Mammary epithelial cell (primary cell): ENCODE measurements at places on chromosomes 3 and 15.

- DNase-seq = peak; percentile 35
These were observed 217.8 kb upstream of the CBLB start for GRCh38 chr3:106086636-106087035.

DNA sequence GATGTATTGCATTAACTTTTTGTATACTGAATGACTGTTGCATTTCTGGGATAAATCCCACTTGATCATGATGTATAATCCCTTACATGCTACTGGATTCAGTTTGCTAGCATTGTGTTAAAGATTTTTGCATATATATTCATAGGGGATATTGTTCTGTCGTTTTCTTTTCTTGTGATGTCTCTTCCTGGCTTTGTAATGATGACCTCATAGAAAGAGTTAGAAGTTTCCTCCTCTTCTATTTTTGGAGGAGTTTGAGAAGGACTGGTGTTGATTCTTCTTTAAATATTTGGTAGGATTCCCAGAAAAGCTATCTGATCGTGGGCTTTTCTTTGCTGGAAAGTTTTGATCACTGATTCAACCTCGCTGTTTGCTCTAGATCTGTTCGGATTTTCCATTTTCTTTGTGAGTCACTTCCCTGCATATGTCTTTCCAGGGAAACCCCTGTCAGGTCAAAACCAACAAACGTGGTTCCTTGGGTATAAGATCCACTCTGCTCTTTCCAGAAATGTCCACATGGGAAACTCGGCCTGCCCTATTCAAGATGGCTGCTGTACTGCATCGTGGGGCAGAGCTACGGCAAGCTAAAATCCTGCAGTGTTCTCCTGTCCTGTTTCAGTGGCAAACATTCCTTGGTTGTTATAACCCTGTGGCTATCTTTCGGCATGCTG lies 120.4 kb downstream of the GABRG3 start:
- DNase-seq = no peak

GRCh38 chr3:127662001-127662469 lies 10.7 kb upstream of the ABTB1 start:
- DNase-seq = no peak

DNA sequence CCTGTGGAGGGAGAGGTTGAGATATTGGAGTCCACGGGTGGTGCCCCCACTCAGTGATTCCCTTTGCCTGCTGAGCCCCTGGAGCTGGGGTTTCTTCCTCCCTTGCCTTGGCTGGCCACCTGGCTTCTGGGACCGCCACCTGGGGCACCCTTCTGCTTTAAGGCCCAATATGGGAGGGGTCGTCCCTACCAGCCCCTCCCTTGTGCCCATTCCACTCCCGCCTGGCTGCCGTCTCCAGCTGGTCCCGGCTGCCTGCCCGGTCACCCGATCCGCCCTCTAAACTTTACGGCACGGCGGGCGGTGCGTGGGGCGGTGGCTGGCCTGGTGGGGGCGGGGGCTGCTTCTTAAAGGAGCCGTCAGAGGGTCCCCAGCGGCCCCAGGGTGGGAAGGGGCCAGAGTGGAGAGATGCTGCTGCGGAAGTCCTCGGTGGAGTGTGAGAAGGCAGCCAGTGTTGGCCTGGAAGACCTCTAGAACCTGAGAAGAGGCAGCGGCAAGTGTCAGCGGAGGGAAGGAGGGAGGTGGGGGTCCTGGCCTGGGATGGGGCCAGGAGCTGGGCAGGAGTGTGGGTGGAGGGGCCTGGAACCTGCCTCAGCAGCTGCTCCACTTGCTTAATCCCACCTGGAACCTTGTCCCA lies 1.6 kb upstream of the SEMA3B start:
- DNase-seq = no peak

DNA sequence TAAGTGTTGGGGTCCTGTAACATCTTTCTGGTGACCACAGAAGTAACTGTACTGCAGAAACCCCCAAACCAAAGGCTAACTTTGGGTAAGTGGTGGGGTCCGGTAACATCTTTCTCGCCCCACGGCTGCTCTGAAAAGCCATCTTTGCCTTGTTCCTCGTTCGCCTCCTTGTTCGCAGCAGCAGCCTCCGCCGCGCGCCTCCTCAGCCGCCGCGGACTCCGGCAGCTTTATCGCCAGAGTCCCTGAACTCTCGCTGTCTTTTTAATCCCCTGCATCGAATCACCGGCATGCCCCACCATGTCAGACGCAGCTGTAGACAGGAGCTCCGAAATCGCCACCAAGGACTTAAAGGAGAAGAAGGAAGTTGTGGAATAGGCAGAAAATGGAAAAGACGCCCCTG lies 316.8 kb downstream of the TUSC7 start:
- DNase-seq = no peak

- DNase-seq = peak; percentile 50
These were observed 5.9 kb downstream of the CYP19A1 start for GRCh38 chr15:51332206-51333147.

DNA sequence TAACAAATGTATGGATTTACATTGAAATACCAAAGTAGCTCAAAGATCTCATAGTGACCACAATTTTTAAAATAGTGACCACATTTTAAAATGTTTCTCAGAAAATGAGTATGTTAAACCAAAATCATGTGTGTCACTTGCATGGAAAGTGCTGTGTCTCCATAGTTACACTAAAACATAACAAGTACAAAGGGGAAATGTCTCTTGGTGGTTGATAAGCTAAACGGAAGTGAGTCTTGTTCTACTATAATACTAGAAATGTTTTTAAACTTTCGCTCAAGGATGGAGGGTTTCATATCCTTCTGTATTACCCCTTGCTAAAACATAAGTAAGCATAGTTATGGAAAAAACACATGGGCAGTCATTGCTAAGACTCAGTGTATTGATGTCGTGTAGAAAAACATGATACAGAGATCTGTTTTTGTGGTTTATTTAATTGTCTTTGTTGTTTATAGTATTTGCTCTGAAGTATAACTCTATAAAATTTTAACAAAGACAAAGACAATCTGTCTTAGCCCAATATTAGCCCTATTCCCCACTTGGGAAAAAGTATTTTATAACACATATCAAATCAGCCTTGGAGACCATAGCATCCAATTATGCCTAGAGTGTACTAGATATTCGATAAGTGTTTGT lies 27.0 kb upstream of the DENND4A start:
- DNase-seq = no peak

DNA sequence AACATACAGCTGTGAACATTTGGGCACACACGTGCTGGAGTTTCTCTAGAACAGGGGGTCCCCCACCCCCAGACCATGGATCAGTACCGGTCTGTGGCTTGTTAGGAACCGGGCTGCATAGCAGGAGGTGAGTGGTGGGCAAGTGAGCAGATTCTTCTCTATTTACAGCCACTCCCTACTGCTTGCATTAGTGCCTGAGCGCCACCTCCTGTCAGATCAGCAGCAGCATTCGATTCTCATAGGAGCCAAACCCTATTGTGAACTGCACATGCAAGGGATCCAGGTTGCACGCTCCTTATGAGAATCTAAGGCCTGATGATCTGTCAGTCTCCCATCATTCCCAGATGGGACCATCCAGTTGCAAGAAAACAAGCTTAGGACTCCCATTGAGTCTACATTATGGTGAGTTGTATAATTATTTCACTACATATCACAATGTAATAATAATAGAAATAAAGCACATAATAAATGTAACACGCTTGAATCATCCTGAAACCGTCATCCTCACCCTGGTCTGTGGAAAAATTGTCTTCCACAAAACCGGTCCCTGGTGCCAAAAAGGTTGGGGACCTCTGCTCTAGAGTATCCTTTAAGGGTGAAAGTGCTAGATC lies 25.8 kb downstream of the CHRM5 start:
- DNase-seq = peak; percentile 19

- no peak for DNase-seq
These were observed 46.6 kb upstream of the ARPP21 start for GRCh38 chr3:35592589-35593295.
